ENCODE measurements at places on chromosomes 1 and 21. TPM values are rescaled to one million over a fixed set of nuclear protein-coding genes. Genes with fewer than 3 reads are reported as not detected.

The AKR7A3 gene
- total RNA-seq = 1.0 TPM

The CAPN8 gene
- not detected for total RNA-seq

The IRF6 gene
- total RNA-seq = 0.74 TPM

The GJA9 gene
- not detected for total RNA-seq

The CFHR3 gene
- 0.39 TPM for total RNA-seq

The CACNA1S gene
- not detected for total RNA-seq

The TNFRSF9 gene
- not detected for total RNA-seq

The SAMSN1 gene
- 42.4 TPM for total RNA-seq

The PTGFRN gene
- 24.0 TPM for total RNA-seq

The SAMD13 gene
- 0.61 TPM for total RNA-seq

The NOC2L gene
- total RNA-seq = 49.8 TPM

The RRAGC gene
- 81.3 TPM for total RNA-seq

The AKNAD1 gene
- total RNA-seq = not detected

The OR2T33 gene
- total RNA-seq = not detected

The S100A2 gene
- total RNA-seq = 0.58 TPM

- DNase-seq = no peak
These were observed 16.1 kb upstream of the PADI6 start for GRCh38 chr1:17355898-17356297.

GRCh38 chr21:44771896-44772525 is 29.6 kb downstream of the UBE2G2 start:
- DNase-seq = peak; percentile 86

- DNase-seq = no peak
These were observed 13.4 kb downstream of the INSL5 start for GRCh38 chr1:66787641-66788040.

DNA sequence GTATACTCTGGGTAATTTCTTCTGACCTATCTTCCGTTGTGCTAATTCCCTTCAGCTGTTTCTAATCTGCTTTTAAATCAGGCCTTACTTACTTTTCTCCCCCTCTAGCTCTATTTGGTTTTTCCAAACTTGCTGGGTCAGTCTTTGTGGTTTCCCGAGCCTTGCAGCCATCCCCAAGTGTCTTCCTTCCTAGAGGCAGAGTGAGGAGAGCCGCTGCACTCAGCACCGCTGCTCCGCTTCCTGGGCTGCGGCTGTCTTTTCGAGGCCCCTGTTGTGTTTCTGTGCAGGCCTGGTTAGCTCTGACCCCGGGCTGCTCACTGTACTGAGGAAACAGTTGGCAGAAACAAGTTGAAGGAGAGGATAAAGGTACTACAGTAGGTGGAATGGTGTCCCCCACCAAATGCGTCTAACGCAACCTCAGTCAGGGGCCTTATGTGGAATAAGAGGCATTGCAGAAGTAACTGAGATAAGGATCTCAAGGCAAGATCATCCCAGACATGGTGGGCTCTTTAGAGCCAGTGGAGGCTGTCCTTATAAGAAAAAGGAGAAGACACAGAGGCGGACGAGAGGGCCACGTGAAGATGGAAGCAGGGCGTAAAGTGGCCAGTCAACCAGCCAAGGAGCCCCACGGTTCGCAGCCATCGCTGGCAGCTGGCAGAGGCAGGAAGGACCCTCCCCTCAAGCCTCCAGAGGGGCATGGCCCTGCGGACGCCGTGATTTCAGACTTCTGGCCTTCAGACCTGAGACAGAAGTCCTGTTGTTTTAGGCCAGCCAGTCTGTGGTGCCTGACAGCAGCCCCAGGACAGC is 10.5 kb downstream of the WNT9A start:
- no peak for DNase-seq

GRCh38 chr21:33854604-33855003 is 61.0 kb downstream of the ATP5PO start:
- DNase-seq = no peak

GRCh38 chr1:93554883-93555872 is 107.3 kb downstream of the FNBP1L start:
- no peak for DNase-seq

DNA sequence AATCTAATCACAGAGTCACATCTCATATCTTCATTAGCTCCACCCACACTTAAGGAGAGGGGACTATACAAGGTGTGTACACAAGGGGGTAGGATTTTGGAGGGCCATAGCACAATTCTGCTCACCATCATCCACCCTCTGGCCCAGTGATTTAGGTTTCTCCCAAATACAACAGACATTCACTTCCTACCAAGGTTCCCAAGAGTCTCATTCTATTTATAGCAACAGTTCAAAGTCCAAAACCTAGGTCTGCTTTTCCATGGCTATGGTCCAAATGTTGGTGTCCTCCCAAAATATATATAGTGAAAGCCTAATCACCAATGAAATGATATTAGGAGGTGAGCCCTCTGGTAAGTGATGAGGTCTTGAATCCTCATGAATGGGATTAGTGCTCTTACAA is 353.2 kb upstream of the PLD5 start:
- DNase-seq = no peak

- DNase-seq = no peak
These were observed 6.0 kb downstream of the LORICRIN start for GRCh38 chr1:153265457-153265856.

DNA sequence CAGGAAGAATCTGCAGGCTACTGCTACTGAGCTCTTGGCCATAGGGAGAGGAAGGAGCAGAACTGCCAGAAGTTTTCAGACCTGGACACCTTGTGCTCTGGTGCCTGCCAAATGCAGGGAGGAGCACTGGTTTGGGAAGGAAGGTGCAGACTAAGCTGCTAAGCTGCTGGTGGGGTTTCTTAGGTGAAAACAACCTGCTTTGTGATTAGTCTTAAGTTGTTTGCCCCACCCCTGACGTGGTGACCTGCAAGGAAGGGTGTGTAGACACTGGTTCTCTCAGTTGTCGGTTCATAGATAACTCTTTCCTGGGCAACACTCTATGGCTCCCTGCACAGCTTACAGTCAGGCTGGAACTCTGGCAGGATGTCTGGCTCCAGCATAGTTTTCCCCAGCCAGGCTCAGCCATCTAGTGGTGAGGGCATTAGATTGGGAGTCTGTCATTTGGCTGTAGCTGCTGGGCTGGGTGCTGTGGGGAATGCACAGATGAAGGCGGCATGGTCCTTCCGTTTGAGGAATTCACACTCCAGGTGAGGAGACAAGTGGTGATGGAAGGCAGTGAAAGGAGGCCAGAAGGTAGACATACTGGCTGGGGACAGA is 10.3 kb upstream of the S100A10 start:
- no peak for DNase-seq

DNA sequence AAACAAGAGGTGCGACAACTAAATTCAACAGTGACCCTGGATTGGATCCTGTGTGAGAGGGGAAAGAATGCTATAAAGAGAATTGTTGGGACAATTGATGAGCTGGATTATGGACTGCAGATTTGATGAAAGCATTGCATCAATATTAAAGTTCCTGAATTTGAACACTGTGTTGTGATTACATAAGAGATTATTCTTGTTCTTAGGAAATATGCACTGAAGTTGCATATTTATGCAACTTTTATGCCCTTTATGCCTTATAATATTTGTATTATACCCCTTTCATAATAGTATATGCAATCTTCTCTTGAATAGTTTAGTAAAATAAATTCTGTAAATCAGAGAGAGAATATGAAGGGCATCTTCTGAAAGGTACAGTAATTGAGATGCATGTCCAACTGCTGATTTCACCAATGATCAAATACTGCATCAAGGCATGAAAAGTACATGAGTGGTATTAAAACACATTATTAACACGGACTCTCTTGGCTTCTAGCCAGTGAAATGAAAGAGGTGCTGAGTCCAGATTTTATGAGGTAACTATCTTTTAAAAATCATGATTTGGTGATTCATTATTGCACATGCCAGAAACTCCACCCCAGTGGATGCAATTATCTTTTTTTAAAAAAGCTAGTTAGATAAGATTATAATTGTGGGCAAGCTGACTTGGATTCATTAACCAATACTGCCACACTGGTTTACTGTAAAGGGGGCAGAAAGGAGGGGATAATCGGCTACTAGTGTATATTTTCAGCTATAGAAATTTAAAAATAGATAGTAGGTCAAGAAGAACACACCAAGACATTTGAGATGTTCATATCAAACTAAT is 19.9 kb upstream of the LPAR3 start:
- no peak for DNase-seq

GRCh38 chr1:959731-960362 is 537 bp upstream of the KLHL17 start:
- DNase-seq = no peak

DNA sequence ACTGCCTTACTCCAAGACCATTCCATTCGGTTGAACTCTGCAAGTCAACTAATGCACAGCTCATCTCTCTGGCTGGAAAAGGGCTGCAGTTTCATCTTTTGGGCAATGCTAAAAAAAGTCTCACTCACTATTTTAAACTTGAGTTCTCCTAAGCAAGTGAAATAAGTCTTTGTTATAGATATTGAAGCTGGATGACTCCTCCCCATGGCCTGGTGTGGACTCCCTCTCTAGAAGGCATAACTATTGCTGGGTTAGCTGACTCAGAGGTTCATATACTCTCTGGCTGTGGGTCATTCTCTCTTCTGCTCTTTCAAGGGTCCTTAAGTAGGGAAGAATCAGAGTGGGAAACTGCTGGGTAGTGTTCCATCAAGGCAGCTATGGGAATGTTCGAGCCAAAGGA is 88.0 kb downstream of the XCL2 start:
- DNase-seq = no peak

- DNase-seq = no peak
These were observed 20.1 kb downstream of the TUT4 start for GRCh38 chr1:52532731-52533327.

DNA sequence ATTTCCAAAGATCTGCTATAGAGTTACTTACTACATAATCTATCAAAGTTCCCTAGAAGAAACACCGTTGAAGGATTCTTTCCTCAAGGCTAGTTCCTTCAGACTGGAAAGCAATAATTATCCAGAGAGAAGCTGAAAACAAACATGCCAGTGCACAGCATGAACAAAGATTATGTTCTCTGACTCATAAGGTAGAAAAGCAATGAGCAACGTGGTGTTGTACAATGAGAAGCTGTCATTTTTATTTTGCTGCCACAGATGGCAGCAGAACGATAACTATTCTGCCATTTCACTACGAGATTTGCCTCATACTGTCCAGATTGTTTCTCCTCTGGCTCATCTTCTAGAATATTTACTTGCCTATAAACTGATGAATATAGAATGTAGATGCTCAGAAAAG is 10.7 kb downstream of the EXTL2 start:
- DNase-seq = no peak

- DNase-seq = no peak
These were observed 29.4 kb downstream of the FOXJ3 start for GRCh38 chr1:42305639-42306038.

- no peak for DNase-seq
These were observed 305.0 kb downstream of the ST6GALNAC3 start for GRCh38 chr1:76379506-76379905.

DNA sequence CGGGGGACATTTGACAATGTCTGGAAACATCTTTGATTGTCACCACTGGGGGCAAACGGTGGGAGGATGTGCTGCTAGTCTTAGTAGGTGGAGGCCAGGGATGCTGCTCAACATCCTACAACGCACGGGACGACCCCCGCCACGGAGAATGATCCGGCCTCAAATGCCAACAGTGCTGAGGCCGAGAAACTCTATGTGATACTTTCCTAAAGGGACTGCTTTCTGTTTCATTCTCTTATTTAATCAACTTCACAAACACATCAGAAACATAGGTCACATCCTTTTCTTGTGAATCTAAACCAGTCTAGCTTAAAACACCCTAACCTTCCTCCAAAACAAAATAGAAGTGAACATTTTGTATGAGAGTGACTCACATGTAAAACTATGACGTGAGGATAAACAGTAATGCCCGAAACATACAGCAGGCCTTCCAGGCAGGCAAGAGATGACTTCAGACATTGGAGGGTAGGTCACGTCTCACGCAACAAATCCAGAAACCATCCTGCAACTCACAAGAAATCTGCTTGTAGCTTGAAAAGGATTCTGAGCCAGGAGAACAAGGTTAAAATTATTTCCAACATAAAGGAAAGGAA is 37.2 kb upstream of the ETS2 start:
- no peak for DNase-seq

GRCh38 chr21:32216293-32216692 is 62.6 kb downstream of the MIS18A start:
- no peak for DNase-seq

- no peak for DNase-seq
These were observed 5.6 kb upstream of the GPR25 start for GRCh38 chr1:200867018-200867811.

GRCh38 chr1:9413071-9413876 is 120.6 kb downstream of the SPSB1 start:
- DNase-seq = no peak

GRCh38 chr1:44138239-44138638 is 3.2 kb downstream of the KLF18 start:
- DNase-seq = no peak

- no peak for DNase-seq
These were observed 41.8 kb upstream of the CSF3R start for GRCh38 chr1:36524359-36525062.

- DNase-seq = no peak
These were observed 6.9 kb upstream of the HLX start for GRCh38 chr1:220872296-220872695.

GRCh38 chr1:91651661-91652071 is 151.0 kb downstream of the CDC7 start:
- DNase-seq = no peak

- DNase-seq = no peak
These were observed 11.3 kb downstream of the SPATA17 start for GRCh38 chr1:217642455-217642854.

DNA sequence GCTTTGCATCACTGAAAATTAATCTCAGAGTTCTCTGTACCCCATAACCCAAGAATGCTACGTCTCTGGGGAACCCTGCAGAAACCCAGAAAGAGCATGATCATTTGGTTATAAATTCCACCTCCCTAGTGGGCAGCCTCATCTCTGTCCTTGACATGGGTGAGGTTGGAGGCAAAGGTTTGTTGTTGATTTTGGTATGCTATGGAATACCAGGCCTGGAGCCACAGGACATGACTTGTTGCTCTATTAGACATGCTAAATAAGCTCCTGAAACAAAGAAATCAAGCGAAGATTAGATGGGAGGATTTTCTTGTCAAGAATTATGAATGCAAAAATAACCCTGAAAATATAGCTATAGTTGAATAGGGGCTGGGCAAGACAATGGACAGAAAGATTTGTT is 197.4 kb upstream of the CAMK1G start:
- DNase-seq = no peak

GRCh38 chr1:58922302-58923089 is 138.6 kb upstream of the JUN start:
- no peak for DNase-seq

DNA sequence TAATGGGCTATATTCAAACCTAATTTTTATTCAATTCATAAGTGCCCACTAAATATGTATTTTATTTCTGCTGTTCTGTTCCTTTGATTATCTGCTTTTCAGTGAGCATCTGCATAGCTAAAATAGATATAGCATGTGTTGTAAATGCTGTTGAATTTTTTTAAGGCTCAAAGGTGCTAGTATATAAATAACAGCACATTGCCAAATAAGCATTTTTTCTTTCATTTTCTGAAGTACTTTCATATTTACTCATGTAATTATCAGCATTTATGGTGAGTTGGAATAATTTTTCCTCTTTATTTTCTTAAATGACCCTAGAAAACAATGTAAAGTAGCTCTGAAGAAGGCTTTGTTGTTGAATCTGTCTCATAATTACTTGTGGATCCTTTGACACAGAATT is 69.6 kb upstream of the B3GALT2 start:
- no peak for DNase-seq

GRCh38 chr1:16719571-16720350 is 20.6 kb upstream of the RNU1-4 start:
- DNase-seq = peak; percentile 90
